Hindlimb muscle (tissue), 1 donor: ENCODE measurements at places on chromosomes 6 and 20. TPM values are rescaled to one million over a fixed set of nuclear protein-coding genes. Genes with fewer than 3 reads are reported as not detected.

Gene RARS2
- 39.7 TPM for polyA plus RNA-seq

GRCh38 chr20:19465536-19465935 lies 253.1 kb downstream of the SLC24A3 start:
- no peak for DNase-seq

- DNase-seq = no peak
Observed at GRCh38 chr6:32484614-32484998, 44.9 kb downstream of the HLA-DRA start.

DNA sequence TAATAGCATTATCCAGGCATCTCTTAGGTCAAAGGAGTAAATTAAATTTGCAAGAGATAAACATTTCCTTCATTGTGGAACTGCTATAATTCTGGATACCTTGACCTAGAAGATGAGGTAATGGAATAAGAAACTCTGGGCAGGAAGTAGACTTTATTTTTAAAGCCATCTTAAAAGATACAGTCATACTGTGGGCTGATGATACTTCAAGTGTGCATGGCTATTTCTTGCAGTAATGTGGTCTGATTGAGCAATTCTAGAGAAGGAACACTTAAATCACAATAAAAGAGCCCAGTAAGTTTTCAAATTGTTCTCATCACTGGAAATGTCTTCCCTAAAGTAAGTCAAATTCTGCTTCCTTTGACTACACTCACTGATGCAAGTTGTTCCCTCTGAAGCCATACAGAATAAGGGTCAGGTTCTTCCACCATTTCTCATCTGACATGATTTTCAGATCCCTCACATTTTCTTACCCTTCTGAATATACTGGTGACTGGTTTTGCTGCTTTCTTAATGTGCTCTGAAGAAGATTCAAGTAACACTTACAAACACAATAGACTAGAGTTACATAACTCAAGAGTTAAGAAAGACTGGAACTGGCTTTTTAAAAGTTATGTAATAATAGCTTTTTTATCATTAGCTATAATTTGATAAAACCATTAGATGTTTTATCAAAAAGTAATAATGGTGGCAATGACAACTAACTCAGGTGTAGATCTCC lies 62.6 kb upstream of the TMEM244 start:
- no peak for DNase-seq

Gene CCN6
- polyA plus RNA-seq = 0.28 TPM

DNA sequence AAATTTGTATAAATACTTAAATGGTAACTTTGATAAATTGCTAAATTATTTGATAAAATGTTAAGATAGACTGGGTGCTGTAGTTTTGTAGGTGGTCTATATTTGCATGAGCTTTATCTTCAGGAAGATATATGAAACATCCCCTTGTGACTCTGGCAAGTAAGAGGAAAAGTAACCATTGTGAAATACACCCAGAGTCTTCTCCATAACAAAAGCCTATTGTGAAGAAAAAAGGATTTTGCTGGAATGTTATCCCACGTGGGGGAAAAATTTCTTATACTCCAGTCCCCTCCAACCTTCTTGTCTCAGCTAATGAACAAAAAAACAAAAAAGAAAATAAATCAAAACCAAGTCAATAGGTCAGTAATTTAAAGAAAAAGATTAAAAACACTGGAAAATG lies 600.7 kb downstream of the HDGFL1 start:
- DNase-seq = no peak

Gene ANKRD6
- 7.9 TPM for polyA plus RNA-seq

DNA sequence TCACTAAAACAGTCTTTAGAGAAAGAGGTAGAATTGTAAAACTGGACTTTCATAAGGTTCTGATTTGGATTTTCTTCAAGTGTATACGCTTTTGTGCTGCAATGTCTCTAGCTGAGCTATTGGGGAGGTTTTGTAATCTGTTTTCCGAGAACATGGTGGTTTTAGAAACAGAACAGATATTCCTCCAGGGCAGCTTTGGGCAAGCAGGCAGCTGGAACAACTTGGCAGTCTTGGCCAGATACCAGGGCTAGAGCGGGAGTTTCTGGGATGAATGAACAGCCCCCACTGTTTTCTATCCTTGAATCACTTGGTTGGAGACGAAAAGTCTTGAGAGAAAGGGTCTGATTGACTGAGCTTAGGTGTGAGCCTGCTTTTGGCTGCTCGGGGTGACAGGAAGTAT lies 17.1 kb upstream of the ARMC2 start:
- DNase-seq = no peak

Gene MYB
- polyA plus RNA-seq = 1.3 TPM

Gene SLC22A1
- 0.77 TPM for polyA plus RNA-seq

DNA sequence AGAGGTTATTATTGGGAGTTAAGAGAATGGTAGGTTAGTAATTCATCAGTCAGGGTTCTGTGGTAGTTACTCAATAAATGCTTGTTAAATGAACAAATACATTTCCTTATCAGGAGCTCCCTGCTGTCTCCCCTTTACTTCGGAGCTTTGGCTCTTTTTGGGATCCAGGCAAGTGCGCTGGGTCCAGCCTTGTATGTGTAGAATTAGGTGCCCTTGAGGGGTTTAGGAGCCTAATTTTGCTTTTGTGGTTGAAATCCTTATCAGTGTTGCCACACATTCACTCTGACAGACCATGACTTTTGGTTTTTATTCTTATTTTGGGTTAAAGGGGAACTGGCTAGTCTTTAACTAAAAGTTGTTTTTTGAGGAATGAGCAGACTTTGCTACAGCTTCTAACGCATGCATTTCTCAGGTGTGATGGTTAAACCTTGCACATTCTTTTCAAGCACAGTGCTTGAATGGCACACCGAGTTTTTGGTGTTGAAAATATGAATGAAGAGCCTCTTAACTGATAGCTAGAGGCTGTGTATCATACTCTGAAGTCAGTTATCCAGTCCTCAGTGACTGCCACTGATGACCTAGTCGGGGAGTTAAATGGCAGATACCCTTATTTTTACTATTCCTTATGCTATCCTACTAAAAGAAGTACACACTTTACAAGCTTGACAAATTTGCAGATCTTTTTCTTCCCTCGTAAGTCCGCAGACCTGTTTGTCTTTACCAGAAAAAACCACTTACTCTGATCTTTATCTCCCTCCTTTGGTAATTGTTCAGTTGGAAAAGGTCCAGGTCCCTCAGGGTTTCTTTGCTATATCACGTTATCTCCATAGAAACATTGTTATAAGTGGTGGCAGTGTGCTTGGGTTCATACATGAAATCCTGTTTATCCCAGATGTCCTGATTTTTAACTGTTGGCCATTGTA lies 50.7 kb upstream of the PLCG1 start:
- no peak for DNase-seq

DNA sequence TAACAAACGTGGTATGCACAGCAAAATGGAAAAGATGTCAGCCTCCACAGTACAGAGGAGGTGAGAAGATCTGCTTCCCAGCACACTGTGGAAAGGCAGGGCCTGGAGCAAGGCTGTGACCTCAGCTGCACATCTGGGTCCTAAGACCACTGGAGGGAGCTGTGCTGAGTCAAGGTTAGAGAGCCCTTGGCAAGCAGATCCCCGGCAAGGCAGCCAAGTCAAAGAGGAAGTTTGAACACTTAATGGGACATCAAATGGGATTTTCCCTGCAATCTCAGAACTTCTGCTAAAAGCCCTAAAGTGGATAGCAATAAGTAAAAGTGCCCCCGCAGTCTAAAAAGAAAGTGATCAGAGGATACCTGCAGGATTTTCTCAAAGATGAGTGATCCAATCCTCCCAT lies 39.5 kb downstream of the UNC5CL start:
- peak; percentile 68 for DNase-seq

GRCh38 chr20:14259689-14260088 lies 77.7 kb downstream of the FLRT3 start:
- no peak for DNase-seq

Gene MUC22
- polyA plus RNA-seq = not detected

Gene GNAS-AS1
- polyA plus RNA-seq = 2.5 TPM

Gene HLA-DOB
- polyA plus RNA-seq = not detected

DNA sequence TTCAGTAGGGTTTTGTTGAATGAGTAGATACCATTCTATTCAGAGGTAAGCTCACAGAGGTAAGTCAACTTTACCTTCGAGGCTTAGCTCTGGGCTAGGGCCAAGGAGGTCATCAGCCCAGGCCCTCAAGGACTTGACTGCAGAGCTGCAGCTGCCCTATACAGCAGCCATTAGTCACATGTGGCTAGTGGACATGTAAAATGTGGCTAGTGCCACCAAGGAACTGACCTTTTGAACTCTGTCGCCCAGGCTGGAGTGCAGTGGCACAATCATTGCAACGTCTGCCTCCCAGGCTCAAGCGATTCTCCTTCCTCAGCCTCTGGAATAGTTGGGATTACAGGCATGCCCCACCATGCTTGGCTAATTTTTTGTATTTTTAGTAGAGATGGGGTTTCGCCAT lies 47.9 kb upstream of the EPB41L1 start:
- DNase-seq = no peak

GRCh38 chr6:108350528-108350927 lies 55.7 kb downstream of the AFG1L start:
- DNase-seq = no peak

Gene PGC
- polyA plus RNA-seq = not detected

- DNase-seq = no peak
Observed at GRCh38 chr6:156016186-156016976, 560.7 kb upstream of the NOX3 start.

DNA sequence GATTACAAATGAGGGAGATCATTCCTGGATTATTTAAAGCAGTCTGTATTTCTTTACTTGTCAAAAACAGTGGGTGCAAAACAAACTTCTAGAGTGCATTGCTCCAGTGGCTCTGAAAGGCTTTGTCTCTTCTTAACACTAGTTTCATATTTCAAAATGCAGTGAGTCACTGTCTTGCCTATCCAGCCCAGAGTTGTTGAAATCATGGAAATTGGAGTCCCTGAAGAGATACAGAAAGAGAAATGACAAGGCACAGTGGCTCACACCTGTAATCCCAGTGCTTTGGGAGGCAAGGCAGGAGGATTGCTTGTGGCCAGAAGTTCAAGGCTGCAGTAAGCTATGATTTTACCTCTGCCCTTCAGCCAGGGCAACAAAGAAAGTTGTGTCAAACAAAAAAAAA lies 11.3 kb downstream of the SLC2A12 start:
- DNase-seq = no peak

Gene EPPIN
- polyA plus RNA-seq = 0.12 TPM

- DNase-seq = no peak
Observed at GRCh38 chr20:6680854-6681253, 86.6 kb upstream of the BMP2 start.

- no peak for DNase-seq
Observed at GRCh38 chr6:36110863-36111262, 19.4 kb upstream of the MAPK13 start.

DNA sequence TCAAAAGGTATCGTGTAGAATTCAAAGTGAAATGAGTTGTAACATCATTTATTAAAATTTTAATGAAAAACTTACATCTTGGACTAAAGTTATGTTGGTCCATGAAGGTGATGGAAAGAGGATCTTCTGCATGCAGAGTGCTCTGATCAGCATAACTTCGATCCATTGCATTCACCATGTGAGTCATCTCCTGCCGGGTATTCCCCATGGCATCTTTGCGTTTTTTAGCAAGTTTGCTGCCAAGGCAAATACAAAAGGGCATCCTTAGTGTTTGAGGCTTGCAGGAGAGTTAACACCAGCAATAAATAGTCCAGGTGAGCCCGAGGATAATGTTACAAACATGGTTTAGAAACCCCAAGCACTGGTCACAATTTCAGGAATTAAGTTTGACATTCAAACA lies 104.2 kb upstream of the THEMIS start:
- DNase-seq = no peak

Gene KCNK5
- polyA plus RNA-seq = 1.1 TPM

- no peak for DNase-seq
Observed at GRCh38 chr6:111580826-111581505, 24.7 kb downstream of the TRAF3IP2 start.

Gene TNXB
- polyA plus RNA-seq = 125 TPM

Gene PRSS16
- polyA plus RNA-seq = not detected

Gene MAPK14
- polyA plus RNA-seq = 30.2 TPM

Gene CPXM1
- 46.8 TPM for polyA plus RNA-seq

DNA sequence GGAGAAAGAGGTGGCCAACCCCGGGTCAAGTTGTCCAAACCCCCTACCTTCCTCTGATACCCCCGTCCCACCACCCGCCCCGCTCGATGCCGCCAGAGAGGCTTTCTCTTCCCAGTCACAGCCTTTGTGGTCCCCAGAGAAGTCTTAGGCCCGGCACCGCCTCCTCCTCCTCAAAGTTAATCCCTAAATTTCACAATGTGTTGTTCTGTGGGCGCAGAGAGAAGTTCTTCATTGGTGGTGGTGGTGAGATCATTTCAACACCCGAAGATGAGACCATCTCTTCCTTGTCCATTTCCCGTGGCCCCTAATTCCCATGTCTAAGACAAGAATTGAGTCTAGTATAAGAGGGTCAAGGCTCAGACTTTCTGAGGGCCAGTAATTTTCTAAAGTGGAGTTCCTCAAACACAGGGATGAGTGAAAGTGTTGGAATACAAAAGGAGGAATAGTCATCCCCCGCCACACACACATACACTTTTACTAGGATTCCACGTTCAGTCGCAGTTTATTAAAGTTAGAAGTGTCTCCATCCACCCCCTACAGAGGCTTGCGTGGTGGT lies 10.4 kb downstream of the TRIM31 start:
- DNase-seq = no peak

Gene IRF4
- polyA plus RNA-seq = 0.56 TPM
